ENCODE measurements at places on chromosomes 3 and 15.

GRCh38 chr3:114958930-114959329 lies 188.2 kb downstream of the ZBTB20 start:
- no peak for DNase-seq

DNA sequence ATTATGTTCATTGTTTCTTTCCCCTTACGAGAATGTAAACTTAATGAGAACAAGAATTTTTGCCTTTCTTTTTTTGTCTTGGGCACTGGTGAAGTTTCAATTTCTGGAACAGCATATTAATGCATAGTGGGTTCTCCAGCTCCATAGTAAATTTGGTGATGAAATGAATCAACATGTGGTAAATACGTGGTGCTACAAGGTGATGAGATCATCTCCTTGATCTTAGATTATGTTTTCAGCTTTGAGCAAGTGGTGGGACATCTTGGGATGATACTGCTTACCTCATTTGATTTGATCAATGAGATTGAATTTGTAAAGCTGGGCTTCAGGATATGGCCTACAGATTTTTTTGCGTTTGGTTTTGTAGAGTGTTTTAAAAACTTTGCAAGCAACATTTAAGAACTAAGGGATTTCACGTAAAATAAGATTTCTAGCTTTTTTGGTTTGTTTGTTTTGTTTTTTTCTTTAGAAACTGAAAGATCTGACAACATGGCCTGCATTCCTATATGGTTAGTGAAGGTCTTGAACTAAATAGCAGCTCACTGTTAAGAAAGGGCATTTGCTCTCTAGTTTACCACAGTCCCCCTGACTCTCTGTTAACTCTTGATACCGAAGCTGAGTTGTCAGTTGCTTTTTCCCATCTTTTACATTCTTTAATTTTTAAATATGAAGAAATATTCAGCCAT lies 45.6 kb downstream of the FNDC3B start:
- no peak for DNase-seq

GRCh38 chr3:181330257-181330656 lies 340.7 kb upstream of the DNAJC19 start:
- DNase-seq, result no peak

DNA sequence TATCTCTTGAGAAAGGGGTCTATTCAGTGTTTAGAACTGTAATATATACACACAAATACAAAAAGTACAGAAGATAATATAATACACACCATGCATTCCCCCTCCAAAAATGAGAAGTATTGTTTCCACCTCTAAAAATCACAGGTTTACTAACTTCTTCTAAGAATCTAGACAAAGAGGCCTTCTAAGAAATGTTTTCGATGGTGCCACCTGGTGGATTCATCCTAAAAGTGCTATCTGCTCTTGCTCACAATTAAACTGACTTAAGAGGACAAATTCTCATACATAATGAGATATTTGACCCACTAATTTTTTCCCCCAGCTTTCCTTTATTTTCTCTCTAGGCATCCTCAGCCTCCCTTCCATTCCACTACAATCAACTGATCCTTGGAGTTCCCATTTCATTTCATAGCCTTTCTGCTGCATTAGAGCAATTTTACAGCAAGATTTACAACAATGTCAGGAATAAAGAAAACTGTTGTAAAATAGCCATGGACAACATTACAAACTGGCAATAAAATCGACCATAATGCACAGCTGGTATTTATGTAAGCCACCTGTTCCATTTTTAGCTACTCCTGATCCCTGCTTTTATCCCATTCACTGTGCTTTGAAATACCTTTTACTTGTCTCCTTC lies 124.6 kb downstream of the ARRDC4 start:
- no peak for DNase-seq

DNA sequence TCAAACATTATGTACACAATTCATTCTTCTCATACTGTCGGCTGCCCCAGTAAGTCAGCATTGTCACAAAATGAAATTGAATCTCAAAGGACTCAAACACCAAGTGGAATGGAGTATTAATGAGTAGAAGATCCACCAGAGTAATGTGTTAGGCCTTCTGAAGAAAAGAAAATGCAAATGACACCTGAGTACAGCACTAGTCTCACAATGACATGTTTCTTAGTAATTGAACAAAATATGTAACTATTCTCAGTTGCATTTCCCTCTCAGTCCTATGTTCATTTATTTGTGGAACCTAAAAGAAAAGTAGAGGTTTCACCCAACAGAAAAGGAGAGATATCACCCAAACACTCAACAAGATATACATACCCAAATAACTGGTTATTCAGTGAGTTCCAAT lies 283.9 kb upstream of the THBS1 start:
- DNase-seq, result no peak

DNA sequence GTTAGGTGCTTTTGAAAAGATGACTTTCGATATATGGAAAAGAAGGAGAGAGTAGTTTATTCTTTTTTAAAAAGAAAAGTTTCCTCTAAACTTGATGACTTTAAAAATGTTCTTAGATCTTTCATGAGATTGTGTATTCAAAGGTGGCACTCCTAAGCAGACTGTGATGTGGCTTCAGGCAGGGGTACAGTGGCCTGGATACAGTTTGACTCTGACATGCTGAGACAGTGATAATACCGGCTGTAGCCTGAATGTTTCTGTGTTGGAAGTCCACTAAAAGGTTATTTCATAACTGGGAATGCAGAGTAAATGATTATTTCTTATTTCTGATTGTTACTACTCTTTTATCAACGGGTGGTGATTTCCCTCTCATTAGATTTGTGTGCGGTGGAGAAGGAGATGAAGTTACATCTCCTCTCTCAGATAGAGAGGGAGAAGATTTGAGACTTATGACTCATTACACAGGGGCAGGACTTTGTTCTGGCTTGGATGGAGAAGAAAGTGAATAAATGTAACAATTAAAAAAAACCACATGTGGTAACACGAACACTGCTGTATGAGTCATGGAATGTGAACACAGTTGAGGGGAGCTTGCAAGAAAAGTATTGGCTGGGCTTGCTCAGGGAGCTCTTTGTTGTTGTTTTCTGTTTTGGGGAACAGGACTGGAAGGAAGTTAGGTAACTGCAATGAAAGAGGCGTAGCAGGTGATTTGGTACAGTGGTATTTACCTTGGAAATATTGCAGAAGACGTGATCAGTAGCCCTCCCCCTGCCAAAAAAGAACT lies 21.6 kb downstream of the SPTSSB start:
- no peak for DNase-seq

GRCh38 chr15:44697014-44697413 lies 14.1 kb downstream of the PATL2 start:
- DNase-seq, result no peak

GRCh38 chr3:196159952-196160804 lies 51.0 kb downstream of the ZDHHC19 start:
- no peak for DNase-seq

GRCh38 chr3:55735976-55736375 lies 248.9 kb upstream of the WNT5A start:
- no peak for DNase-seq

DNA sequence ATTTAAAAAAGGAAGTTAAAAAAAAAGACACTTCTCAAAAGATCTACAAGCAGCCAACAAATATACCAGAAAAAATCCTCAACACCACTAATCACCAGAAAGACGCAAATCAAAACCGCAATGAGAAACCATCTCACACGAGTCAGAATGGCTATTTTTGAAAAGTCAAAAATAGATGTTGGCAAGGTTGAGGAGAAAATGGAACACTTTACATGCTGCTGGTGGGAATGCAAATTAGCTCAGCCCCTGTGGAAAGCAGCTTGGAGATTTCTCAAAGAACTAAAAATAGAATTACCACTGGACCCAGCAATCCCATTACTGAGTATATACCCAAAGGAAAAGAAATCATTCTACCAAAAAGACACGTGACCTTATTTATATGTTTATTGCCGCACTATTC lies 574.7 kb upstream of the ADAMTS9 start:
- no peak for DNase-seq

DNA sequence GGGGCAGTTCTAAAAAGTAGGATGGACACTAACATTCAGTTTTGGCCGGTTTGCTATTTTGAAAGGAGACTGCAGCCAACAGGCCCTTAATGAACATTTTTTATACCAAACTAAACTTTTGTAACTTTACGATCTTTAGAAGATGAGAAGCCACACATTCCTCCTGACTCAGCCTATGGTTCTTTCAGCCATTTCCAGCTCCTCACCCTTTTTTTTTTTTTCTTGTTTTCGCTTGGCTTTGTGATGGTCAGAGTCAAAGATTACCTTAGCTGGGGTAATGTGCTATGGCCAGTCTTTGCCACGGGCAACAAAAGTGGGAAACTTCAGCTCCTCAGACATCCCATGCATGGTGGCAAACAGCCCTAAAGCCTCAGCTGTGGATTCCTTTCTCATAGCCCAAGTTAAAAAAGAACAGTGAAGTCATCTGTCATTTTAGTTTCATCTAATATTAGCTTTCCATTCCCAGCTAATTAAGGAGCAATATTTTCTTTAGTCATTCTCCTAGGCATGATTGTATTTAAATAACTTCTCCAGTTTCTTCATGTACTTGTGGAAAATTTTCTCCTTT lies 368.7 kb downstream of the MFSD1 start:
- DNase-seq, result no peak

DNA sequence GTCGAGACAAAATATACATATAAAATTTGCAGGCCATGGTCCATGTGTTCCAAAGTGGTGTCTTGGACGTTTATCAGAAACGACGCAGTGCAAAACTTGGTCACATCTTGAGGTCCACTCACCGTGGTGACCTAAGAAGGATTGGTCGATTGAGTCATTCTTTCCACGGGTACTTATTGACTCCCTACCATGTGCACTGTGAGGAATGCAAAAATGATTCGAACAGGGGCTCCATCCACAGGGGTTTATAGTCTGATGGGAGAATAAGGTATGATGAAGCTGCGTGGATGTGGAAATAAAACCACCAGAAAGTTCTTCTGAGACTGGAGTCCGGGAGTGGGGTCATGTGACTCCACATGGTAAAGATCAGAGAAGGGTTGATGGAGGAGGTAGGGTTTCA lies 185.2 kb downstream of the ITPR1 start:
- DNase-seq, result no peak

Data from natural killer cell treated with Interleukin-12 subunit alpha and Interleukin-12 subunit beta and Interleukin-15 and Interleukin-18, amount 100 ng/mL, for 72 hours (primary cell).